ENCODE measurements at places on chromosomes 13 and 19. TPM values are rescaled to one million over a fixed set of nuclear protein-coding genes. Genes with fewer than 3 reads are reported as not detected.

The ZIC5 gene
- total RNA-seq: 2.0 TPM

The IGFL3 gene
- total RNA-seq: not detected

The SYNGR4 gene
- not detected for total RNA-seq

The FGF22 gene
- 0.25 TPM for total RNA-seq

The CAPS gene
- 5.7 TPM for total RNA-seq

The ZNF737 gene
- total RNA-seq: 91.2 TPM

The KIR3DL1 gene
- total RNA-seq: not detected

The SYNE4 gene
- under 0.01 TPM for total RNA-seq

The SCEL gene
- 0.25 TPM for total RNA-seq

The GARIN5B gene
- not detected for total RNA-seq

The ZNF534 gene
- total RNA-seq: 2.7 TPM
